Fibroblast of the conjunctiva (primary cell): ENCODE measurements at places on chromosomes 1 and 21.
A peak's percentile ranks its signal among the peaks of the same experiment; 100 is the strongest.

GRCh38 chr1:153771841-153772593 is 3.2 kb upstream of the SLC27A3 start:
- DNase-seq, result no peak

DNA sequence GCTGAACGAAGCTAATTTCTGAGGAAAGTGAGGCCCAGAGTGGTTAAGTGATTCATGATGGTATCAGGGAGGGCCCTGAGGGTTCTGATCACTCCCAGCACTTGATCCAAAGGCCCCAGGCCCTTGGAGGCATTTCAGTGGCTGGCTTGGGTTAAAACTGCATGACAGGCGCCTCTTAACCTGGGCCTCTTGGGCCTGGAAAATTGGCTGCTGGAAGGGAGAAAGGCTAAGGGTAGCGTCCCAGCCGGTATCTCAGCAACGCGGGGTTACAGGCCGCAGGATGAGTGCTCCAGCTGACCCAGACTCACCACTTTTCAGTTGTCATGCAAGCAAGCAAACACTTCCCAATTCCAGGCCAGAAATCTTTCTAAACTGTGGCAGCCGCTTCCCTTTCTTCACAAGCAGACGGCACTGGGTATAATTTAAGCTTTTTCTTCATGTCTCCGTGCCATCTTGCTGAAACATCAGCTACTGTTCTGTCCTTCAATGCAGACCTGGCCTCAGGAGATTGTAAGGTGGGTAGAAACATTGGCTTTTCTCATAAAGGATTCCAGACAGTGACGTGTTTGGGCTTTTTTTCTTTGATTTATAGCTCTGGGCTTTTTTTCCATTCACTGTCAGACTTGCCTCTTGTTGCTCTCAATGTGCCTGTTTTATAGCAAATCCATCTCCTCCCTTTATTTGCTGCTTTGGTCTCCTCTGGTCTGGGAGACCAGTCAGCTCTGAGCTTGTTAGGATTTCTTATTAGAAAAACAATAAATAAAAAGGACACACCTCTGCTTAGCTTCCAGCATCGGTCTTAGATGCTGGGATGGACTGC is 229.1 kb downstream of the KCNJ6 start:
- no peak for DNase-seq

DNA sequence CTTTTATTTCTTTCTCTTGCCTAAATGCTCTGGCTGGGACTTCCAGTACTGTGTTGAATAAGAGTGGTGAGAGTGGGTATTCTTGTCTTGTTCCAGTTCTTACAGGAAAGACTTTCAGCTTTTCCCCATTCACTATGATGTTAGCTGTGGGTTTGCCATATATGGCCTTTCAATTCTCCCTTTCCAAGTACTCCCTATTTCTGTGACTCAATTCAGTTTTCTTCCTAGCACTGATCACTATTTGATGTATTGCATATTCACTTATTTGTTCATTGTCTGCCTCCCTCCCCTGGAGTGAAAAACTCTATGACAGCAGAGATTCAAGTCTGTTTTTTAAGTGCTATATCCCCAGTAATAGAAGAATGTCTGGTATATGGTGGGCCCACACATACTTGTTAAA is 618.2 kb upstream of the CAMK1G start:
- DNase-seq, result no peak

DNA sequence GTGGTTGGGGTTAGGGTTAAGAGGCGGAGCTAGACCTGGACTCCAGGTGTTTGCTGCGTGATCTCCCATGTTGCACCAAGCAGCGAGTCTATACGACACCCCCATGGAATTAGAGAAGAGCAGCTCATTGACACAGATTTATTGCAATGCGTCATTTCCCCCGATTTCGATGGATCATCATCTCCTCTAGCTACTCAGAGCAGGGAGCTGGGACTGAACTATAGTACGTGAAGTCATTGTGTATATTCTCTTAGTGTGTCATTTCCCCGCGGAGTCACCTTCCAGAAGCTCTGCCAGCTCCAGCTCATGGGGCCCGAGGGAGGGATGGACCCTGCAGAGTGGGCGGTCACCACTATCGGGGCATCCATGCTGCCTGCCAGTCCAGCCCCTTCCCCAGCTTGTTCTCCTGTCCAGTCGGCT is 7.5 kb upstream of the C2CD2 start:
- no peak for DNase-seq

- no peak for DNase-seq
Measured at GRCh38 chr1:150456146-150456647, 31.0 kb upstream of the TARS2 start.

- peak; percentile 56 for DNase-seq
Measured at GRCh38 chr1:58592522-58593134, 15.6 kb upstream of the TACSTD2 start.

DNA sequence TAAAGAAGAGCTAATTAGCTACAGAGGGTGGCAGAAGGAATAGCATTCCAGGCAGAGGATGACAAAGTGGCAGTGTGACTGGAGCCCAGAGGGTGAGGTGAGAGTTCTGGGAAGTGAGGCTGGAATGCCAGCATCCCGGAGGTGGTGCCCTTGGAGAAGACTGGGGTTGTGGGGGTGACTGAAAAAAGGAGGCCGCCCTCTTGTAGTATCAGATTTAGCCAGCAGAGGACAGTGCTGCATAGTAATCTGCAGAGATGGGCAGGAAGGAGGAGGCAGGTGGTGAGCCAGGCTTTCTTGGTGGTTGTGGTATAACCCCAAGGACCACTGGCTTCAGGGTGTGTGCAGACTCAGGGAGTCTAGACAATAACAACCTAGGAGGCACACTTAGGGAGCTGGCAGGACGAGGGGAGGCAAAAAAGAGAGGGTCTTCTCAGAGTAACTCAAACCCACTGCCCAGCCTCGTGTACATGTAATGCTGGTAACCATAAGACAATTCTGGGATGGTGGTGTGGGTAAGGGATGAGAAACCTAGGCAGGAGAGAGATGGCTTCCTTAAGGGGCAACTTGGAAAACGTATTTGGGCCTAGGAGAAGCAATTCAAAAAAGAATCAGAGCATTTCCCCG is 30.5 kb downstream of the MROH7 start:
- peak; percentile 18 for DNase-seq

- DNase-seq, result no peak
Measured at GRCh38 chr1:67830928-67831830, 2.1 kb downstream of the GNG12 start.

DNA sequence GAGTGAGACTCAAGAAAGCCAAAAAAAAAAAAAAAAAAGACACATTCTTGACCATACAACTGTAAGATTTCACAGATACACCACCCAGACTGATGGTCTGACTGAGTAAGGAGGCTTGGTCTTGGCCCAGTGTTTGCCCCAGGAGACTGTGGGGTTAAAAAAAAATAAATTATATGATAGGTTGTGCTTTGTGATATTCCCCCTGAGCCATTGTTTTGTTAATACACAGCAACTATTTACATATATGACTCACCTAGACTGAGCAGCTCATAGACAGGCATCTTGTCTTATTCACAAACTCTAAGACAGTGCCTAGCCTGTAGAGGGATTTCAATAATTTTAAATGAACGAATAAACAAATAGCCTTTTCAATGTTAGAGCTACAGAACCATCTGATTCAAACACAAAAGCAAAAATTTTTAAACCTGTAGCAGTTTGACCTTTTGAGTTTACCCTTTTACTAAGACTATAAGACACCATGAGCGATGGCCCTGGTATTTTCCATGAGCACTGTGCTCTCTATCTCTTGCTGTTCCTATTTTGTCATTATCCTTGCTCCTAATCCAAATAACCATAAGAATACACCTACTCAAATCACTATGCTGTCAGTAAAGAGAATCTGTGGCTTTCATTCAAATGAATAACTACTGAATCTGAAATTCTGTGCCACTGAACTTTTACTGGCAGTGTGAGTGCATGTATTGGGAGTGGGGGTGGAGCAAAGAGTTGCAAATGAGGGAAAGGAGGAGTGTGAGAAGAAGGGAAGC is 199.4 kb upstream of the PTBP2 start:
- no peak for DNase-seq

DNA sequence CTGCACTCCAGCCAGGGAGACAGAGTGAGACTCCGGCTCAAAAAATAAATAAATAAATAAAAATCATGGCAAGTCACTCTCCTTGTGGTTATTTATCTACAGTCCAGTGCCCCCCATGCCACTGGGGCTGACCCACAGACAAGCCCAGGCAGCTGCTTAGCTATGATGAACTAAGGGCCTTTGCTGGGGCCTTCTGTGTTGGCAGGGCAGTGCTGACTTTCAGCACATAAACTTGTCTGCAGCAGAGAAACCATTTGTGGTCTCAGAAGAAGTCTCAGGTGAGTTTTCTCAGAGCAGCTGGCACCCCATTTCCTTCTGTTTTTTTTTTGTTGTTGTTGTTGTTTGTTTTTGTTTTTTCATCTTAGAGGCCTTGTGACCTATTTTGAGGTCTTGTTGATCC is 20.9 kb upstream of the CFHR4 start:
- no peak for DNase-seq

- DNase-seq, result no peak
Measured at GRCh38 chr1:76576876-76577524, 290.3 kb upstream of the ST6GALNAC5 start.

DNA sequence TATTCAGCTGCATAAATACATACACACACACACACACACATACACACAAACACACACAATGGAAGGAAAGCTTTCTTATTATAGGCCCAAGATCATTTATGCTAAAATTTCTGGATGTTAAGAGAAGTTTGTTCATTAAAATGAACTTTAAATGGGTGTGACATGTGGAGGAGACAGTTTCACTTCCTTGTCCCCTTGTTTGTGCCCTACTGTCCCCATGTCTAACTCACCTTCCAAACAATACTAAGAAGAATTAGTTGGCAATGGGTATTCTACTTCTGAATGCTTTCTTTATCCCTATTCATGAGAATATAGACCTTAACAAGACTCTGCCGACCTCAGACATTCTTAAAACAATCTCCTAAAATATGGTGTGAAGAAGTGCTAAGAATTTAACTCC is 63.5 kb upstream of the NRIP1 start:
- DNase-seq, result no peak

DNA sequence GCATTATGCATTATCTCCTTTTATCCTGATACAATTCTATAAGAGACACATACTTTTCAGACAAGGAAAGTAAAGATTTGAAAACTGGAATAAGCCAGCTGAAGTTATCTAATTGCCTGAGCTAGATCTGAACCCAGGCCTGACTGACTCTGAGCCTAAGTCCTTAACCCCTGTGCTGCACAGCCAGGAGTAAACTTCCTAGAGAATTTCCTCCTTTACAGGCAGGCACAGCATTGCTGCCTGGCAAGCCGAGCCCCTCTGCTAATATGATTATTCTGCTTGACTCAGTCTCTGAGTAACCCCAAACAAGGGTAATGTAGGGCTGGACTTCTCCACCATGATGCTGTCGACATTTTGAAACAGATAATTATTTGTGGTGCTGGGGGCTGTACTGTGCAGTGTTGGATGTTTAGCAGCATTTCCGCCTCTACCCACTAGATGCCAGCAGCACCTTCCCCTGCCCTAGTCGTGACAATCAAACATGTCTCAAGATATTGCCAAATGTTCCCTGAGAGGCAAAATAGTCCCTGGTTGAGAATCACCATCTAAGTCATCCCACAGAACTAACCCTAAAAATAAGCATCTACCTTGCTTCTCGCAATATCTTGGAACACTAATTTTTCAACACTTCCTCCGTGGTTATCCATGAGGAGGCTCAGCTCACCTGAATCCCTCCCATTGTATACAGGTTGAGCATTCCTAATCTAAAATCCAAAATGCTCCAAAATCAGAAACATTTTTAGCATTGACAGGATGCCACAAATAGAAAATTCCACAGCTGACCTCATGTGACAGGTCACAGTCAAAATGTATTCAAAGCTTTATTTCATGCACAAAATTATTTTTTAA is 18.5 kb downstream of the CAMK1G start:
- peak; percentile 27 for DNase-seq

GRCh38 chr1:180117764-180118116 is 36.9 kb upstream of the QSOX1 start:
- peak; percentile 43 for DNase-seq

DNA sequence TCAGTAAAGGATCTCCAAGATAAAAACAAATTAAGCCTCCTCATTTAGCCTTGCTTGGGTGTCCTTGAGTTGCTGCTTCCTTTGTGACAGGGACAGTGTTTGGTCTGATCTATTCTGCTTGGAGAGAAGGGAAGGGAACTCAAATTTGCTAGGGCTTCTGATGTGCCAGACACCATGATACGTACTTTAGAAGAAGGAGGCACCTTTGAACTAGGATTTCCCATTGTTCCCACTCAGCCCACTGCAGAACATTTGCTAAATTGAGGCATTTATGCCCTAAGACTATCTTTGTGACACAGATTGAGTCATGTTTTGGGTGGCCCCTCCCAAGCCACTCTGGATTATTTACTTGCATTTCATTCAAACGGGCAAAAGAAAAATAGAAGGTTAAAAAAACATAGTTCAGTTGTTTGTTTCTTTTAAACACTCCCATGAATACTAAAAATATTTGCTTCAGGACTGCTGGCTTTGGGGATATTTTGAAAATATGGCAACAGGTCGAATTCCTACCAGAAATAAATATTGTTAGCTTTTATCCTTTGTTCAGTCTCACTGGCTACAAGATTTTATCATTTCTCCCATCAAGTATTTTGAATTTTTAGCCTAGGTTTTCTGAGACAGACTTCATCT is 81.9 kb upstream of the WLS start:
- no peak for DNase-seq

- peak; percentile 24 for DNase-seq
Measured at GRCh38 chr1:119646521-119647227, 1.4 kb downstream of the ZNF697 start.

GRCh38 chr1:88311265-88311664 is 372.8 kb upstream of the PKN2 start:
- no peak for DNase-seq

GRCh38 chr1:233113009-233113879 is 162.8 kb downstream of the NTPCR start:
- peak; percentile 96 for DNase-seq

DNA sequence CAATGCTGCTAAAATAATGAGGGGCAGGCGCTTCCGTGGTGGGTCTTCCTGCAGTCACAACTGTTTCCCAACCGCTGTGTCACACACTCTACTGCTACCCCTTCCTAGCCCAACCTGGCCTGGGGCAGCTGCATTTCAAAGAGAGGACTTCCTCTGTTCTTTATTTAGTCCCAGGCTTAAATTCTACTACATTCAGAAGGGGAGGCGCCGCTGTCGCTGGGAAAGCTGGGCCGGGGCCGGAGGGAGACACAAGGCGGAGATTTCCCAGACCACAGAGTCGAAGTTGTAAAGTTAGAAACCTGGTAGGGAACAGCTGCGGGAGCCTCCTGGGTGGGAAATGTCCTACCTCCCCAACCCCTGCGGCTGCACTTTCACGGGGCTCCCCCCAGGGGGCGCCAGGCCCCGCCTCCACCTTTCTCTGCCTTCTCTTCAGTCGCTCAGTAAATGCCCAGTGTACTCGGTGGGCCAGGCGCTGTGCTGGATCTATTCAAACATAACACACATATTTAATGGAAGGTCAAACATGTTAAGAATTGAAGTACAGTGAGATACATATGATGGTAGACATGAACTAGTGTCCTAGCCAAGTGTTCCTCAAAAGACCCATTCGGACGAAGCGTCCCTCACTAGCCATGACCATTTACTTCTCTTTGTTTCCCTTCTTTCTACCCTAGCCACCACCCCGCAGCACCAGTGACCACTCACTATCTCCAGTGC is 23.1 kb downstream of the DYRK3 start:
- DNase-seq, result no peak
